ENCODE measurements at places on chromosomes 1 and 21.

DNA sequence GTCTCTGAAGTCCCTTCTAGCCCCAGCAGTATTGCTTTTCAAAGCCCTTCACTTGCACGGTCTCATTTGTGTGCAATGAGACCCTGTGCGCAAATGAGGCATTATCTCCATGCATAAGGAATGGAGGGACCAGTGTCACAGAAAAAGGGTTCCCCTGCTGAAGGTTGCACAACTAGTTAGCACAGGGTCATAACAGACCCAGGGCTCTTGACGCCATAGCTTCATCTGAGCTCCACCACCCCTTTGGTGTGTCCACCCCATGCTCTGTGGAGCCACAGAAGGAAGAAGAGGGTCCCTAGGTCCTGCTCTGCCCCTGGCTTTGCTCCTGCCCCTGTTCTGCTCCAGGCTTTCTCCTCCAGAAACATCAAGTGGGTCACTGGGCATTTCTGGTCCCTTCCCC is 12.6 kb downstream of the SH2D2A start:
- no peak for DNase-seq

- DNase-seq = no peak
These were observed 100.9 kb upstream of the HMGB4 start for GRCh38 chr1:33762962-33763361.

DNA sequence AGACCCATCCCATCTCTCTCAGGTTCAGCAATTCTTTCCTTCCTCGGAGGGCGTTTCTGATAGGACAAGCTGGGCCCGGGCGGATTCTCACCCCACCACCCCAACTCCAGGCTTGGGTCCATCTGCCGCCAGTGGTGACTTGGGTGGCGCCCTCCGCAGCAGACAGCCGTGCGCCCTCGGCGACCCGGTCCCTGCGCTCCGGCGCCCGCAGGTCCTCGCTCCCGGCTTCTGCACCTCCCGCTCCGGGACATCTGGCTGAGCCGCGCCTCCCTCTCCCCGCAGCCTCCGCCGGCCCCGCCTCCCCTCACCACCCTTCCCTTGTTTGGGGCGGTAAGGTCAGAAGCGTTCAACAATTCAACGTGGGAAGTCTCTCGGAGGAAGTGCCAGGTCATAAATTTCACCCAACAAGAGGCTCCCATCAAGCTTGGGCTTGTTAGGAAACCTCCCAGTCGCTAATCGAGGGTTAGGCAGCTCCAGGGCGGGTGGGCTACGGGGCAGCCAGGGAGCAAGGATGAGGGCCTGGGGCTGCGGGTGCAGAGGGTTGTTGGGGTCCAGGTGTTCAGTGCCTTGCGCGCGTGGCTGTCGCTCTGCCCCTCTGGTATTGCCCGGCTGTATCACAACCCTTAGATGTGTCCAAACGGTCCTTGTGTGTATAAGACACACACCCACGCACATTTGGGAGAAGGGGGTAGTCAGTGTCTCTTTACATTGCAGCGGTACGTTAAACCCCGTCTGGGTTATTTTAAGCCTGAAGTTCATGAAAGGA is 39.8 kb downstream of the OLIG1 start:
- no peak for DNase-seq

- no peak for DNase-seq
These were observed 330.8 kb downstream of the NPHP4 start for GRCh38 chr1:5661196-5662085.

- DNase-seq = no peak
These were observed 276.1 kb upstream of the SPAG17 start for GRCh38 chr1:118461154-118461553.

DNA sequence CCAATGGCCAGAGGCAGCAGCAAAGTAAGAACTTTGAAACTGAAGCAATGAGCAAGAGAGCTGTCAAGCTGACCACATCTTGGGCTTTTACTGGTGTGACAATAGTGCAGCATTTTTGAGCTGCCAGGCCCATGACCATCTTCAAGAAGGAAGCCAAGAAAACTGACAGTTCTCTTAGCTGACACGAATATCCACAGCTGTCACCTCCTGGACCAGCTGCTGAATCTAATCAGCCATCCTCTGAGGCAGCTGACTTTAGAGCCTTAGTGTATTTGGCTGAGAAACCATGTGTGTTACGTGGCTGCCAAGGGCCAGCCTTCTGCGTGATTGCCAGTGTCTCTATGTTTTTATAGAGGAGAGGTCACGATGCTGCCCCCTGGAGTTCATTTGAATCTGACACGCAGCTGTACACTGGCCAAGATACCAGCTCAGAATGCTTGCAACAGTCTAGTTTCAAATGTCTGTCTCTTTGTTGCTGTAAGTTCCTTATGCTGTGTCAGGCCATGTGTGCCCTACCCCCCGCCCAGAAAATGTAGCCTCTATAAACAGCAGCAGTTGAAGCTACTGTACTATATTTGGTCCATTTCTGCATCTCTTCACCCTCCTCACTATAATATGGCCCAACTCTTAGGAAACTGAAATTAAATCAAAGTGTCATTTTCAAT is 39.7 kb downstream of the PALMD start:
- peak; percentile 90 for DNase-seq

DNA sequence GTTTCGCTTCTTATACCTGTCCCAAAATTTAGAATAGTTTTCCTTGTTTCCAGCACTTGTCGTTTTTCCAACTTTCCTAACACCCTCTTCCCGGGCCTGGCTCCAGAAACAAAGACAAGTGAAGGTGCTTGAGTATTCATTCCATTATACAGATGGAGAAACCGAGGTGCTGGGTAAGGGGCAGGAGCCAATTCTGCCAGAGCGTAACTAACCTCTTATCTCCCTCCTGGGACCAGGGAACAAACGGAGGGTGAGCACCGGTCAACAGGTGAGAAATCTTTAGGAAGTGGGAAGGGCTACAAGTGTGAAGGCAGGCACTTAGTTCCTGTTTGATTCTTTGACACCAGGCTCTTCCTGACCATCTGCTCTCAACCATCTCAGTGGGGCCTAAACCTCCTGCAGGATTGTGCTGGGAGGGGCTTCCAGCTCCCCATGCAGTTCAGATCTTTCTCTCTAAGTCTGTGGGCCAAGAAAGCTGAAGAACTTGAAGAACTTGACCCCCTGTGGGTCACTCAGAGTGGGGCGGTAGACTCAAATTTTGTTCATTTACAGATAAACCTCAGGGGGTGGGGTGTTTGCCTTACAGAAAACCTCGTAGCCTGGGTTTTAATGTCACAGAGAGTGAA is 8.7 kb downstream of the PLXNA2 start:
- no peak for DNase-seq

- no peak for DNase-seq
These were observed 42.2 kb upstream of the DPT start for GRCh38 chr1:168771104-168771630.

DNA sequence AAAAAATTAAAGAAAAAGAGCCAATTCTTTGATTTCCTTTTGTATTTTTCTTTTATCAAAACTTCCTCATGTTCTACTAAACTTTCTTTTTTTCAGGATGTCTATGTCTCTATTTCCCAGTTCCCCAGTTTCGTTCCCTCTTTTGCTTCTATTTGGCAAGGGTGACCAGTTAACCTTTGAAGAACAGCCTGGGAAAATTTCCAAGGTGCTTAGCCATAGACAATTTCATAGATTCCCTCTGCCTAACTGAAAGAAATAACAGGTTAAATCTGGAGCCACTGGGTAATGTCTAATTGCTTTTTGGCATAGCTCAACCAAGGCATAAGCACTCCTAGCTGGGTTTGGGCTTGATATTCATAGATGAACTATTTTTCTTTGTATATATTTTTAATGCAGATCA is 272.3 kb downstream of the ADGRL2 start:
- no peak for DNase-seq

GRCh38 chr1:167453123-167453522 is 65.2 kb downstream of the CD247 start:
- DNase-seq = no peak

GRCh38 chr21:29221253-29221744 is 77.4 kb upstream of the BACH1 start:
- DNase-seq = peak; percentile 97

Measured in brain microvascular endothelial cell (primary cell).